ENCODE measurements at places on chromosomes 13 and 19. TPM values are rescaled to one million over a fixed set of nuclear protein-coding genes. Genes with fewer than 3 reads are reported as not detected.

Gene ZNF490
- 12.8 TPM for total RNA-seq

GRCh38 chr13:110625771-110626321 lies 10.5 kb downstream of the NAXD start:
- no peak for DNase-seq

DNA sequence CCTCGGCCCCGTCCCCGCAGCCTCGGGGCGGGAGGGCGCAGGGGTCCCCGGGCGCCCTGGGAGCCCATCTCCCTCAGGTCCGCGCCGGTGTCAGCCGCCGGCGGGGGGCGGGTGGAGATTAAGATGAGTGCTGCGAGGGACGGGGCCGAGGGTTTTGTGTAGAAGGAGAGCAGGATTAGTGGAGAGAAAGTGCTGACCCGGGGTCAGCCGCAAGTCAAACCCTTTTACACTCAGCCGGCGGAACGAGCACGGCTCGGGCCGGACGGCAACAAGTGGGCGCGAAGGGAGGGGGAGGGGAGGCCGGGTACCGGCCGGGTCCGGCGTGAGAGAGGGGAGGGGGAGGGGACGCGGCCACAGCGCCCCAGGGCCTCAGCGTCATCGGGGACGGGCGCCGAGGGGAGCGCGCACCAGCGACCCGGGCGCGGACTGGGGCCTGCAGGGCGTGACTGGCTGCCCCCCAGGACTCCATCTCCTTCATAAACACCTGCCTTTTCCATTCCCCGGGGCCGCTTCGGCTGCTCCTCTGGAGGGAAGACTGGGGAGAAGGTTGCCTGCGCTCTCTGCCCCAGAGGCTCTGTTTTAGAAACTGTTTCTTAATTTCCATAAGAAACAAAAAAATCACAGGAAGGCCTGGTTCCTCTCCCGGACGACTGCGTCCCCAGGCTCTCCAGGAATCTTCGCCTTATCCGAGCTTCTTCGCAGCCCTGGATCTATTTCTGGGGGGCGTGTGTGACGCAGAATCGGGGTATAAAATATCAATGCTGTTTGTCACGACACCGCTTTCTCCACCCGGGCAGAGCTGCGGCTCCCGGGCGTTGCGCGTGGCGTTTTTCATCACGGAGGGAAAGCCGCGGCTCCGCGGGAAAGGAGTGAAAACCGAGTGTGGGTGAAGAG lies 6.5 kb downstream of the SOX1 start:
- DNase-seq: no peak

DNA sequence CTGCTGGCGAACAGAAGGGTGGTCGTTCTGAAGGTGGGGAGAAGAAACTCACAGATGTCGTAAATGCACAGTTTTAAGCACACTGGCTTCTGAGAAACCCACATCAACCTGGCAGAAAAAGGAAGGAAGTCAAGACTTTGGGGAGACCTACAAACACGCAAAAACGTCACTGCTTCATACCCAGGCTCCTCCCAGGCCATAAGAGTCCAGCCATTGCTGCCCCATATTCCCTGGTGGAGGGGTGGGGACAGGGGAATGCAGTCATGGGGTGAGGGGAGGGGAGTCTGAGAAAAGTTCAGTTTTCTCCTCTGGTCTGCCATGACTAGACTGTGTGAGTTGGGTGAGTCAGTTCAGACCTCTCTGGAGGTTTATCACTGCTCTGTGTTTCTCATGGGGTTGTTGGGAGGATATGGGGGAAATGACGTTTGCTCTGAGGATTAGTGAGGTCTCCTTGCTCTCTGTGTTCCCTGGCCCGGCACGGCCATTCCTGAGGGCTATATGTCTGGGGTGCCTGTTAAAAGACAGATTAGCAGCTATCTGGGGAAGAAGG lies 139.0 kb downstream of the FLT1 start:
- peak; percentile 29 for DNase-seq

GRCh38 chr19:38990949-38991697 lies 15.6 kb upstream of the FBXO17 start:
- DNase-seq: no peak
